ENCODE measurements at places on chromosomes 7 and 10.

DNA sequence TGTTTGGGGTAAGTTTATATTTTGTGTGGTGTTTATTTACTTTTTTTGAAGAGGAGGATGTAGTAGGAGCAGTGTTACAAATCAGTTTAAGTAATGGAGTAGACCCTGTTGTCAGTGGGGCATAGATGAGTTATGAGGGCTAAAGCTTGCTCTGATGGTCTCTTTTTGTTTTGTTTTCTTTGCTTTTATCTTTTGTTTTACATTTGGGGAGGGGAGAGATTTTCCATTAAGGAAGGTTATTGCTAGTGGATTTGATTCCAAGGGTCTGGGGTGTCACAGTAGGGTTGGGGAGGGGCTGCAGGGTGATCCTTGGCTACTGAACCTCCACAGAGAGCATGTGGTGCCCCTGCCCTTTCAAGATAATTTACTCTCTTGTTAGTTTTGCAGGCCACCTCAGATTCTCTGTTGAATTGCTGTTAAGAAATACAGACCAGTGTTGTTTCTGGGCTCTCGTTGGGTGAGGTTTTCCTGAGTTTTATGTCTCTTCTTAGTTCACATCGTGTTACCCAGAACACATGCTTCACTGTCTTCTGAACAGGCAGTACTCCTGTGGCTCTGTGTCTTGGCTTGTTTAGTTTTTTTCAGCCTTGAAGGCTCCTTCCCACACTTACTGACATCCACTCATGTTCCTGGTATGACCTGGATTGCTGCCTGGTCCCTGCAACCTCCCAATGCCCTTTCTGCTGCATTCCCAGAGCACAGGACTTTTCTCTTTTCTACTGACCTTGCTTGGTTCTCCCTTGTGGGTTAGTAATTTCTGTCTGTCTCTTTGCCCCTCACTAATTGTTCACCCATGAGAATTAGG lies 4.2 kb downstream of the KIFBP start:
- DNase-seq, result peak; percentile 36

DNA sequence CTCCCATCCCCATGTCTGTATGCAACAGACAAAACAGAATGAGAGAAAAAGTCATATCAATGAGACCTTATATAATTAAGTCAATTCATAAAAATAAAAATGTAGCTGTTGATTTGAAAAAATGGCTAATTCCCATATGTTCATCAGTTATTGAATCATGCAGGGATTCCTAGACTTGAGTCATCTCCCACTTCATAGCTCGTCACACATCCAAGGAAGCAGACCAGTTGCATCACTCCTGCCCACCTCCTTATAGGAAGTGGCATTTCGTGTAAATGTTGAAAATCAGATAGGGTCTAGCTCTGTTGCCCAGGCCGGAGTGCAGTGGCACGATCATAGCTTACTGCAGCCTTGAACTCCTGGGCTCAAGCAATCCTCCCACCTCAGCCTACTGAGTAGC lies 56.1 kb upstream of the SH2B2 start:
- DNase-seq, result no peak

DNA sequence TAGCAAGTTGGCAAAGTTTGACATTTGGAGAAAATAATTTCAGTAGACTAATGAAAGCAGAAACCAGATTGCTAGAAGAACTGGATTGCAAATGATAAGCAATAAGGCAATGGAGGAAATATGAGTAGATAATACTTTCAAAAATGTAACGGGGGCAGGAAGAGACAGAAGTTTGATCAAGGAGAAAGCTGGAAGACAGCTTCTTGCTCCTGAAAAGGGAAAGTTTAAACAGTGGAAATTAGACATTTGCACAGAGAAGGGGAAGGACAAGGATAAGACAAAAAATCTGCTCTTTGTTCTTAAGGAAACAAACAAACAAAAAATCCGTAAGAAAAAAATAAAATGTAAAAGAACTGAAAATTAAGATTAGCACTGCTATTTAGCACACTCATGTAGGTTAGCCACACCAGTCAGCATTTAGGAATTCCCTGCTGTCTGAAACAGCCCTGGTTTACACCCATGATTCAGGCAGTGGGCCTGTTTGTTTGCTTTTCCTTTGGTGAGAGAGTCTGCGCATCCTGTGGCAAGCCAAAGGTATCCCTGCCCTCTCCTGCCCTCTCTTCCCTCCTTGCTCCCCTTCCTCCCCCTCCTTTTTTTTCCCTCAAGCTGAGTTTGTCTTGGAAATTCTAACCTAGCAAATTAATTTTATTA lies 104.3 kb upstream of the CAV2 start:
- DNase-seq, result no peak

DNA sequence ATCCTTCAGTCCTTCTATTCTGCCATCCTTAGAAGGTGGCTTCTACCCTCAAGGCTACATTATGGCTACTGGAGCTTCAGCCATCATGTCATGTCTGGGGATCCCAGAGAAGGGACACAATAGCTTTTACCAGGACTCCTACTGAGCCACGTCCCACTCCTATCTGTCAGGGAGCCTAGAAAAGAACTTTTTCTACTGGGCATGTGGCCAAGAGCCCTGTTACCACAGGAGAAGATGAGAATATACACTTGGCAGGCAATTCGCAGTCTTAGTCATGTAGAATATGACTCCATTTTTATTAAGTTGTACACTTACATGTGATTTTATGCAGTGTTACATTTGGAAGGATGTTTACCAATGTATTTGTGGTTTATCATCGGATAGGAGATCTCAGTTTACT lies 64.6 kb upstream of the KCNMA1 start:
- no peak for DNase-seq

DNA sequence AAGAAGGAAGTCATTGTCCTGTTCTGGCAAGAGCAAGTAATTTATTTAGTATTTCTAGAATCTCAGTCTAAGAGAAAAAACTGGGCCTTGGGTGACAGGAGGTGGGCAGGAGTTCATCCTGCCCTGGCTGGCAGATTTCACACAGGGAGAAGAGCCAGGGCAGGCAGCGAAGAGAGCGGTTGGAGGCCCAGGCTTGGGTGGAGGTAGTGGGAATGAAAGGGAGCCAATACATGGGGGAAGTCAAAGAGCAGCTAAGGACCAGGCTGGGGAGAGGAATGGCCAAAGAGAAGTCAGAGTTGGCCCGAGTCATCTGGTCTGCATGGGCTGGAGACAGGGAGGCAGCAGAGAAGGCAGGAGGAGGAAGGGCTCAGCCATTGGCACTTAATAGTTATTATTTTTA lies 51.4 kb downstream of the HECW1 start:
- DNase-seq, result no peak

DNA sequence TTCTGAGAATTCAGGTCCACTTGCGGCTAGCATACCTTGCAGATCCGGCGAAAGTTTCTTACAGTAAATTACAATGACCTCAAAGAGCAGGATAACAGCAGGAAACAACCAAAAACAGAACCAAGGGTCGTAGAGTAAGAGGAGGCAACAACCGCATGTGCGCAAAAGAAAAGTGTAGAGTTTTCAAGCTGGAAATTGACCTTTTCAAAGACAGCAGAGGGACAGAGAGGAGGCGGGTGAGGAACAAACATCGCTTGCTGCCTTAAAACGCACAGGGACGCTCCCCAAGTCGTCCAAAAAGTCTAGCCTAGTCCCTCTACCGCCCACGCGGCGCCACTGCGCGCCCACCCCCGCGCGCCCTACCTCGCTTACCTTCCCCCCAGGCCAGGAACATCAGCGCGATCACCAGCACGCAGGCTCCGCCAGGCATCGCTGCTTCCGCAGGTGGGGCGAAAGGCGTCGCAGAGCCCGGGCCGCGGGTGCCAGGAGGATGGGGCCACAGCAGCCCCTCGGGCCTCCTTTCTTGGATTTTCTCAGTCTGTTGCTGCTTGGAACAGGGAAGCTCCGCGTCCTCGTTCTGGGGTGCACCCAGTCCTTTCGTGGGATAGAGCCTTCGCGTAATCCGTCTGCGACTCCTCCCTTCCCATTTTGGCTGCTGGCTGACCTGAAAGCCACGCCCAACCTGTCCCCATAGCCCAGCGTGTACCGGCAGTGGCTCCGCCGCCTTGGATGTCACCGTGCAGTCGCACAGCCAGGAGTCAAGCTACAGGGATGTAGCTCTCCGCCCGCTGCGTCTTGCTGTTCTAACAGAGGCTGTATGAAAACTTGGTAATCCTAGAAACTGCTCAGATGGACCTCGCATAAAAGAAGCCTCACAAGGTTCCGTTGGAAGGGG lies at the start of gene VWDE:
VWDE (minus strand) TSS at position 579 of the 895 bp plus-strand sequence; CDS start at position 430, 149 bp downstream.
- DNase-seq, result peak; percentile 73

- no peak for DNase-seq
These were observed 133.6 kb downstream of the CALN1 start for GRCh38 chr7:72278550-72278949.

DNA sequence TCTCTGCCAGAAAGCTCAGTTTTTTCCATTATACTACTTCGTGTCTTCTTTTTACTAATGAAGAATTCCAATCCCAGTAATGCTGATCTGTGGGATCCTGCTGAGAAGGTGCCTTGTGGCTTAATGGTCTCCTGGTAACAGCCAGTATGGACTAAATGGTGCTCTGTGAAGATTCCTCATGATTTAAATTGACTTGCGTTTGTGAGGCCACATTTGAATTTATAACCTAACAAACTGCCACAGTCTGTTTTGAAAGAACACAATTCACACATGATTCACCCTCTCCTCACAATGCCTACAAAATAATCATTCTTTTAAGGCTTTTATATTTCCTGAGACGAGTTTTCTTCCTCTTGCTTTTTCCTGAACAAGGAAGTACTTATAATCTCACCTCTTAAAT lies 140.0 kb downstream of the MBL2 start:
- no peak for DNase-seq

- DNase-seq, result no peak
These were observed 21.2 kb upstream of the ACSM6 start for GRCh38 chr10:95172851-95173250.

GRCh38 chr10:117472872-117473271 lies 69.7 kb upstream of the EMX2 start:
- no peak for DNase-seq

GRCh38 chr10:120477021-120477742 lies 20.2 kb downstream of the PLPP4 start:
- no peak for DNase-seq

GRCh38 chr7:877312-878232 lies 1.2 kb downstream of the GET4 start:
- no peak for DNase-seq

Measured in breast epithelium (tissue), 4 donors.